ENCODE measurements at places on chromosomes 7 and 10.

DNA sequence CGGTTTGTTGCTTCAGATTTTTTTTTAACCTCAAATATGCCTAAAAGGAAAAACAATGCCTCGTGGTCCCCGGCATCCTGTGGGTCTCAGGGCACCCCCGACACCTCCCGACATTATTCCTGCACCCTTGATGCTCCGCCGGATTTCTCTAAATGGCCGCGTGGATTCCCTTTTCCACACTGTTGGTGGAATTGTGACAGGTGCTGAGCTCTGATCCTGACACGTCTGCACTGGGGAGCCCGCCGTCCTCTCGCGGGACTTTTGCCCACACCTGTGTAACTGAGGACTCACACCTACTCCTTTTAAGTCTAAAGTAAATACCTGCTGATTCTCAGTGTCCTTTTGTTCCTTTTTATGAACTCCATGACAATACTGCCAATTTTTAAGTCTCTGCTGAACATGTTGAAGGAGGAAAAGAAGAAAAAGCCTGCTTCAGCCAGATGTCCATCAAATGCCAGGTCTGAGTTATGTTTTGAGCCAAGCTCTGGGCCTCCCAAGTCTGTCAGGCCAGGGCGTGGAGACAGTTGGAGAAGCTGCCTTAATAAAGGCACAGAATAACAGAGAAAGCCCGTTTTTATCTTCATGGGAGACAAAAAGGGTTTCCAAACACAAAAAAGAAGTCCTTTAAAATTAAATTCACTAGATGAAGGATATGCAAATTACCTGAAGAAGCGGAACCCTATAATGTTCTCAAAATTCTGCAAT is 568.2 kb downstream of the DNAJB6 start:
- no peak for DNase-seq

- DNase-seq: peak; percentile 17
These were observed 53.4 kb upstream of the FHIP2A start for GRCh38 chr10:114767986-114768821.

GRCh38 chr7:121005996-121006584 is 17.6 kb downstream of the CPED1 start:
- DNase-seq: no peak

GRCh38 chr7:24842029-24842428 is 84.8 kb upstream of the GSDME start:
- no peak for DNase-seq

GRCh38 chr10:52484206-52485065 is 170.4 kb downstream of the DKK1 start:
- DNase-seq: no peak

- DNase-seq: no peak
These were observed 13.6 kb downstream of the GIMAP4 start for GRCh38 chr7:150580638-150581394.

DNA sequence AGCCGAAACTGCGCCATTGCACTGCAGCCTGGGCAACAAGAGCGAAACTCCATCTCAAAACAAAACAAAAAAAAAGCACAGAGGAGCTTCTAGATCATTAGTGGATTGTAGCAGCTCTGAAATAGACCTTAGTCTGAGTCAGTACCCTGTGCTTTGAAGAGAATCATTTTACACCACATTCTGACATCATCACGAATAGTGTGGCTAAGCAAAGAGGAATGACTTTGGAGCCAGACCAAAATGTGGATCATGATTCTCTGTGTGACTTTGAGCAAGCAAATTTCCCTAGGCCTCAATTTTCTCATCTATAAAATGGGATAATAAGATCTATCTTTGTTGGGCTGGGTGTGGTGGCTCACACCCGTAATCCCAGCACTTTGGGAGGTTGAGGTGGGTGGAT is 618.9 kb downstream of the CALN1 start:
- no peak for DNase-seq

- no peak for DNase-seq
These were observed 67.3 kb upstream of the IL6 start for GRCh38 chr7:22659741-22660140.

DNA sequence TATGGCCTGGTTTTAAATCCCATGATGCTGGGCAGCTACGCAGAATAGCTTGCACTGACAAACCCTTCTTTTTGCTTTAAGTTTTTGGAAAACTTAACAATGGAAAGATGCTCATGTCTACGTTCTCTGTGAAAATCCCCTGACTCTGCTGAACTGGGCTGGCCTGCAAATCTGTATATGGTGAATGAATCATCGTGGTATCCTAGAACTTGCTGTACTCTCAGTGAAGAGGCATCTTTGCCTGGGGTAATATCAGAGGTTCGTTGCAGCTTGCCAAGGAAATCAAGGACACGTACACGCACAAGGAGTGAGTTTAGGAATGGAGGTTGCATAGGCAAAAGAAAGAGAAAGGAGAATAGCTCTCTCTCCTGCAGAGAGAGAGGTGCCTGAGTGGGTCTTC is 382.0 kb upstream of the ADARB2 start:
- DNase-seq: no peak

DNA sequence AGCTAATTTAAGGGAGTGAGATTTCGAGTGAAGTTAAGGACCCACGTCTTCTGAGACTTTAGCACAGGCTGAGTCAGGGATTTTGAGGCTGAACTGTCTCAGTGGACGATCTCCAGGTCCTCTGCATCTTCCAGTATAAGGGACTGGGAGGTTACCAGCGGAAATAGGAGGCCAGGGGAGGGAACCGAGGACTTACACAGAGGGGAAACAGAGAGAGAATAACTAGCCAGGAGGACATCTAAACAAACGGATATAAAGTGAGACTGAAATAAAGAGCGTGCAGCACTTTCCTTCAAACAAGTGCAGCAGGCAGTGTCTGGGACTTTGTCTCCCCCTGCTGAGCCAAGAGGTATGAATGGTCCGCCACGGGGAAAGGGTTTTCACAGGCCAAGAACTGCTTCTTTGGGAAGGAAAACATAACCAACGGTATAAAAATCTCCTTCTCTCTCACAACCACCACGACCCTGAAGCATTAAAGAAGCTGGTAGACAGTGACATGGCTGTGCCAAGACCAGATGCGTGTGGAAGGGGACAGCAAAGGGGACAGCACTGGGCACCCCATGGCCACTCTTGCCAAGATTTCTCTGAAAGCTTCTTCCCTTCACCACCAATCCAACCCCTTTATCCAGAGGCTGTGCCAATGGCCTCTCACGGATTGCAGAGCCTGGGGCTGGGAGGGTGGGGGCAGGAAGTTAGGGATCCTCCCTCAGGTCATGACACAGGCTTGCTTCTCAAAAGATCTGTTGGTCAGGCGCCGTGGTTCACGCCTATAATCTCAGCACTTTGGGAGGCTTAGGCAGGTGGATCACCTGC is 72.0 kb downstream of the SLC37A3 start:
- DNase-seq: peak; percentile 42

- no peak for DNase-seq
These were observed 181.9 kb upstream of the ANKRD30A start for GRCh38 chr10:36943544-36943943.

DNA sequence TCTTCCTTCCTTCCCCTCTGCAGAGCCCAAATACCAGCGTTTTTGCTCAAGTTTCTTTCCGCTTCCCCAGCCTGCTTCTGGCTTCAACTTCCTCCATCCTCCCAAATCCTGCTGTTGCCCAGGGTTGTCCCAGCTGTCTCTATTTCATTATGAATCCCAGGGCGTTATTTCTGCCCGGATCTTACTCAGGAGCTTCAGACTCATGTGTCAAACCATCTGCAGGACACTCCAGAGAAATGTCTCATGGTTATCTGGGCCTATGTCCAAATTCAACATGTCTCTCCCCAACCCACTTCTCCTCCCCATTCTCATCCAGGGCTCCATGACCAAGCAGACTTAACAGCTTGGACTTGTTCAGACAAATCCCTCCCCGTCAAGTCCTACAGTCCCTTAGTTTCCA is 15.6 kb downstream of the ARHGAP22 start:
- DNase-seq: no peak

GRCh38 chr7:149147072-149147751 is at the start of gene ZNF398:
Gene ZNF398, plus strand, starts transcription at chr7:149147453. Its CDS starts 290 bp downstream, at chr7:149147743.
- peak; percentile 65 for DNase-seq

- DNase-seq: no peak
These were observed 756.0 kb downstream of the KCNMA1 start for GRCh38 chr10:76881477-76882220.

- peak; percentile 78 for DNase-seq
These were observed 233.6 kb downstream of the SNX13 start for GRCh38 chr7:17706734-17707133.

DNA sequence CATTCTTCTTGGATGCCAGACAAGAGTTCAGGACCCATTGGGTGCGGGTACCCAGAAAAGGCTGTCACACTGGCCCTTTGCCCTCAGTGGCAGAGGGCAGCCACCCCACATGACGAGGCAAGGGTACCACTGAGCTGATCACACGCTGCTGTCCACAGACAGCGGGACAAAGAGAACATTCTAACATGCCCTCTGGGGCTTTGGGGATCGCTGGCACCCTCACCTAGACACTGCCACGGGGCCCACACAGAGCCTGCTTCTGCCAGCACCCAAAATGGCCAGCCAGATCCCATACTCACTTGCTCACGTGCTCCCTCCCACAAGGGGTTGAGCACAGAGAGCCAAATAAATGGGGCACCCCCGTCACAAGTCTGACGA is 16.7 kb upstream of the SPOCK2 start:
- DNase-seq: no peak

DNA sequence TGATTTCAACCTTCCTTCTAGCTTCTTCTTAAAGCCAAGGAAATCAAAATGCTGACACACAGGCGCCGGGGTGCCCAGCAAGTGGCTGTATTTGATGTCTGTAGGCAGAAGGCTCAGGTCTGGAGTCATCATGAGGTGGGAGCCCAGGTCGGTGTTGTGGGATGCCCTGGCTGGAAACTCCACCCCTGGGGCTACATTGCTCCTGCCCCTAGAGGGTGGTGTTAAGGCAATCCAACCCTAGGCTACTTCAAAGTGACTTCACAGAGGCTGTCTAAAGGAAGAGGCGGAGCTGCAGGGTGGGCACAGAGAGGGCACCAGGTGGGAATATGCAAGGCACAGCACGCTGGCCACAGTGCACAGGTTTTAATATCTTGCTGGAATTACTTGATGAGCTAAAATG is 200.9 kb downstream of the ADAM12 start:
- no peak for DNase-seq

DNA sequence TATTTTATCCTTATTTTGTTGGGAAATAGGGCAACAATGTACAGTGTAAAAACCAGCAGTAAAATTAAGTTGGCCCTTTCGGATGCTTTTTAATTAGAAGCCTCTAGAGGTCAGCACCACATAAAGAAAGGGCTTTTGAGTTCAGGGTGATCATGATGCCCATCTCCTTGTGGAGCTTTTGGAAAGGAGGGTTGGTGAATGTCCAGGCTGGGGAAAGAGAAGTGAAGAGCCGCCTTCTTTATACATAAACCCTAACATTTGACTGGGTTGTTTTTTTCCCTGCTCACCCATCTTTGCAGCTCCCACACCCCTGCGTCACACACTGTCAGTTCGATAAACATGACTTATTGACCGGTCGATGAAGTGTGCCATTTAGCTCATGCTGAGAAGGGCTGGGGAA is 29.8 kb downstream of the MTURN start:
- peak; percentile 35 for DNase-seq

GRCh38 chr7:148108381-148108780 is 482.2 kb upstream of the C7orf33 start:
- DNase-seq: no peak

GRCh38 chr7:103702982-103703381 is 257.0 kb upstream of the SLC26A5 start:
- DNase-seq: no peak

- no peak for DNase-seq
These were observed 422.3 kb downstream of the TCERG1L start for GRCh38 chr10:130889240-130889639.

GRCh38 chr10:45555795-45556194 is 116.8 kb downstream of the ZFAND4 start:
- DNase-seq: no peak

DNA sequence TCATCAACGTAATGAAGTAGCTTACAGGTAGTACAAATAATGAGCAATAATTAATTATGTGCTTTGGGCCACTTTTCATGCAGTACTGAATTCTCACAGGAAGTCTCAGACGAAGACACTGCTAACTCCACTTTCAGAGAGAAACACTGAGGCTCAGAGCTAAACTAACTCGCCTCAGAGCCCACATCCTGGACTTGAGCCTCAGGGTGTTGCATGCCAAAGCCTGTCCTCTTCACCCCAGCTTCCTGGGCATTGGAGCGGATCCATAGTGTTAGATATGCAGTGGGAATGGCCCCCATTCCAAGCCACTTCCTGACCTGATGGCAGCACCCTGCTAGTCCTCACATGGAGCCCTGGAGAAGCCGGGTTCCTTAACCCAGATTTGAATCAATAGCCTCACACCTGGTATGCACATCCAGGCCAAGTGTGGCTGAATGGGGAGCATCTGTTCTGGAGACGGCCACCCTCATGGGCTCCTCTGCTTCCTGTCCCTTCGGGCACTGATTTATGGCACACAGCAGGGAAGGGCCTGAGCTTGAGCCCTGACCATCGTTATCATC is 265.1 kb upstream of the ZNF32 start:
- no peak for DNase-seq

DNA sequence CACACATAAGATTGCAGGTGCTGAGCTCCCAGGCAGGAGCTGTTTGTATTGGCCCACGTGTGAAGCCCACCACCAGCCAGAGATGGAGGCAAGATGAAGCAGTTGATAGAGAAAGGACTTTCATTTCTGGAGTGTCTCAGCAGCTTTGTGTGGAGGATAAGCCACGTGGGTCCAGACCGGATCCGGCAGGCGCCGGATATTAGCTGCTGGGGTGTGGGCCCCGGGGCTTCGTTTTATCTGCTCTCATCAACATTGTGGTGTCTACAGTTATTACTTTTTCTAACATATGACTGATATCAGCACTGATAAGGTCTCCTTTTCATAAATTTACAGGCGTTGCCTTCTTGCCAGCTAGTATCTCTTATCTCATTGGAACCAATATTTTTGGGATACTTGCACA is 25.5 kb downstream of the SLC18A2 start:
- no peak for DNase-seq

DNA sequence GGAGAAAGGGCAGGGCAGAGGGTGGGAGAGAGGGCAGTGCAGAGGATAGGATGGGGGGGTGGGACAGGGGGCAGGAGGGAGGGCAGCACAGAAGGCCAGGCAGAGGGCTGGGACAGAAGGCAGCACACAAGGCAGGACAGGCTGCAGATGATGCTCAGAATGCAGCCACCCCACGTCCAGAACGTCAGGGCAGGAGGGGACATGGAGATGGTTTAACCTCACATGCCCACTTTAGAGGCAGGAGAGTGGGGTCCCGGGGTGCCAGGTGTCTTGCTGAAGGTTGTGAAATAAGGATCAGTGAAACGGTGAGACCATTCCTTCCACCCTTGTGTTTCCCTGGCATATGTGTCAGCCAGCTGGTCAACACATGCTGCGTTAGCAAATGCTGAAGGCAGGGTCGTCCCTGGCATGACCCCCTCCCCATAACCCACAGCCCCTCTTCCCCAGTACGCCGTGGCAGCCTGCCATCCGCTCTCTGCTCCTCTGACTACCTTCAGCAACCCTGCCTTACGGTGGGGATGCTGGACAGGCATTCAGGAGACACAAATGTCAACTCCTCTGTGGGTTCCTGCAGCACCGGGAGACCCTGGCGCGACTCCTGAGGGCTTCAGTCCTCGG is 592.1 kb downstream of the DNAJB6 start:
- DNase-seq: no peak

- no peak for DNase-seq
These were observed 62.5 kb downstream of the PWWP2B start for GRCh38 chr10:132459301-132460003.
